Activated T-helper 1 cell treated with anti-CD3 and anti-CD28 coated beads, Interleukin-12 subunit alpha, Interleukin-12 subunit beta, Interleukin-2, Interleukin-4 antibody, amounts not matched to agents 30 ng/mL and 10 ng/mL and 1 ng/mL, durations not matched to agents 14 hours and 24 hours and 36 hours (primary cell): ENCODE measurements at places on chromosomes 5 and 9. TPM values are rescaled to one million over a fixed set of nuclear protein-coding genes. Genes with fewer than 3 reads are reported as not detected.

GRCh38 chr9:125484350-125485282 lies 222.4 kb downstream of the MAPKAP1 start:
- DNase-seq = no peak
- no peaks in the 10 kb centered on the region for H3K4me1 ChIP-seq
- peaks cover 4% of the 10 kb centered on the region for H3K36me3 ChIP-seq

DNA sequence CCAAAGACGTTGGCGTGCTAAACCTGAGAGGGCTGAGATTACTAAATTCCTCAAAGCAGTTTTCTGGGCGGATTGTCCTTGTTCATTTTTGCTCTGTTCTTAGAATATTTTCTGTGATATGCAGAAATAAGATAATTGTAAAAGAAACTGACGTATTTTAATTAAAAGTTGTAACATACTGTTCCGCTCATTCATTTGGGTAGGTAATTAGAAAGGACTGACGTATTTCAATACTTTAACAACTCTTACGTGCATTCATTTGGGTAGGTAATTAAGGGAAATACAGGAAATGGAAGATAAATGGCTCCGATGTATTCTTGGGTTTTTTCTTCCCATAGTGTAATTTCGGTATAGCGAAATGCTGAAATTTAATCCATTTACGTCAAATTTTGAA lies 1.1 kb downstream of the OSTF1 start:
- no peak for DNase-seq
- H3K27me3 ChIP-seq = no peaks in the 10 kb centered on the region
- H3K36me3 ChIP-seq = peaks cover 13% of the 10 kb centered on the region
- peaks cover 70% of the 10 kb centered on the region for H3K4me1 ChIP-seq

GRCh38 chr5:128579093-128579492 lies 41.0 kb upstream of the FBN2 start:
- H3K36me3 ChIP-seq = no peaks in the 10 kb centered on the region
- no peaks in the 10 kb centered on the region for H3K4me1 ChIP-seq
- H3K27me3 ChIP-seq = no peaks in the 10 kb centered on the region

DNA sequence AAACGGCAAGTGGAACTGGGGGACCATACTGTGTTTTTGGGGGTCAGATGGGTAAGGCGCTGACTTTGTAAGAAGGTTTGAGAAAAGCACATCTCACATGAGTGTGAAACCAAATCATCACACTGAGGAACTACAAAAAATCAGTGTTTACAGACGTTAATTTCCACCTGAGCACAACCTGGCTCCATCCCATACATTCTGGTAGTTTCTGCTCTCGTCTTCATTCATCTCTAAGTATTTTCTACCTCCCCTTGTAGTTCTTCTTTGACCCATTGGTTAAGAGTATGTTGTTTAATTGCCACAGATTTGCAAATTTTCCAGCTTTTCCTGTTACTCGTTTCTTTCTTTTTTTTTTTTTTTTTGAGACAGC lies 8.9 kb upstream of the DPP7 start:
- no peak overlapping the region for H3K4me3 ChIP-seq
- peaks cover 30% of the 10 kb centered on the region for H3K4me1 ChIP-seq
- no peaks in the 10 kb centered on the region for H3K27me3 ChIP-seq
- no peak overlapping the region for H3K27ac ChIP-seq

GRCh38 chr5:113984928-113985327 lies 376.9 kb upstream of the KCNN2 start:
- no peak overlapping the region for H3K4me3 ChIP-seq
- H3K27ac ChIP-seq = no peak overlapping the region
- H3K27me3 ChIP-seq = no peaks in the 10 kb centered on the region
- no peak for DNase-seq

DNA sequence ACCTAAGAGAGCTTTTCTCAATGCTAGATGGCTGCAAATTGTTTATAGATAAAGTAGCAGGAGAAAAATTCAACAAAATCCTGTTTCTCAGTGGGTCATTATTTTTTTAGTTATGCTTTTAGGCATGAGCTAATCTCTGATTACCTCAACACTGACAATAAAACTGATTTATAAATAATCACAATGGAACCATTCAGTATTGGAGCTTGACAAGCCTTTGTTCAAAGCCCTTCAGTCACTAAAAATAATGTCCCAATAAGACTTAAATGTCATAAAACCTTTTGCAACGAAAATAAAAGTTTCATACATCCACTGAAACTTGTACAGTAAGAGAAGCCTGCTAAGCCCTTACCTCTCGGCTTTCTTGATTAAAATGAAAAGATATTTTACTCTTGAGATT lies 27.2 kb downstream of the PTPDC1 start:
- no peaks in the 10 kb centered on the region for H3K27me3 ChIP-seq
- no peaks in the 10 kb centered on the region for H3K36me3 ChIP-seq
- no peak for DNase-seq

GRCh38 chr5:59709846-59710245 lies 183.7 kb downstream of the PDE4D start:
- no peaks in the 10 kb centered on the region for H3K36me3 ChIP-seq
- H3K27me3 ChIP-seq = peaks cover 3% of the 10 kb centered on the region
- no peak overlapping the region for H3K4me3 ChIP-seq
- no peaks in the 10 kb centered on the region for H3K4me1 ChIP-seq
- no peak for DNase-seq
- H3K27ac ChIP-seq = no peak overlapping the region

DNA sequence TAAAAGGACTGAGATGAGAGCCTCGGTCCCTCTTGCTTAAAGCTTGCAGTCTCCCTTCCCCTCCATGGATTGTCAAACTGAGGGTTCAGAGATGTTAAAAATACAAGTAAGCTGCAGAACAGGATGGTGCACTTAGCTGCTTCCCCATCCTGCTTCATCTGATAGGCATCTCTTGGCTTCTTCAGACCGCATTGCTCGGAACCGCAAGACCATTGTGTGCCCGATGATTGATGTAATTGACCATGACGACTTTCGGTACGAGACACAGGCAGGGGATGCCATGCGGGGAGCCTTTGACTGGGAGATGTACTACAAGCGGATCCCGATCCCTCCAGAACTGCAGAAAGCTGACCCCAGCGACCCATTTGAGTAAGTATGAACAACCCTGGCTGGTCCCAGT lies 65.5 kb upstream of the SAP30L start:
- H3K4me1 ChIP-seq = peaks cover 9% of the 10 kb centered on the region
- DNase-seq = no peak
- no peaks in the 10 kb centered on the region for H3K27me3 ChIP-seq
- H3K27ac ChIP-seq = no peak overlapping the region
- peaks cover 63% of the 10 kb centered on the region for H3K36me3 ChIP-seq
- H3K4me3 ChIP-seq = no peak overlapping the region

- peaks cover 14% of the 10 kb centered on the region for H3K4me1 ChIP-seq
- H3K4me3 ChIP-seq = no peak overlapping the region
- peaks cover 3% of the 10 kb centered on the region for H3K36me3 ChIP-seq
- no peak for DNase-seq
- no peaks in the 10 kb centered on the region for H3K27me3 ChIP-seq
These were observed 26.5 kb downstream of the AQP7 start for GRCh38 chr9:33375841-33376321.

GRCh38 chr9:123322273-123323195 lies 33.5 kb upstream of the CRB2 start:
- H3K27me3 ChIP-seq = peaks cover 6% of the 10 kb centered on the region
- peak; percentile 51 for DNase-seq
- H3K4me1 ChIP-seq = peaks cover 37% of the 10 kb centered on the region
- no peaks in the 10 kb centered on the region for H3K36me3 ChIP-seq

- H3K36me3 ChIP-seq = no peaks in the 10 kb centered on the region
- peaks cover 7% of the 10 kb centered on the region for H3K4me1 ChIP-seq
These were observed 52.4 kb upstream of the SHISAL2B start for GRCh38 chr5:64637837-64638443.

DNA sequence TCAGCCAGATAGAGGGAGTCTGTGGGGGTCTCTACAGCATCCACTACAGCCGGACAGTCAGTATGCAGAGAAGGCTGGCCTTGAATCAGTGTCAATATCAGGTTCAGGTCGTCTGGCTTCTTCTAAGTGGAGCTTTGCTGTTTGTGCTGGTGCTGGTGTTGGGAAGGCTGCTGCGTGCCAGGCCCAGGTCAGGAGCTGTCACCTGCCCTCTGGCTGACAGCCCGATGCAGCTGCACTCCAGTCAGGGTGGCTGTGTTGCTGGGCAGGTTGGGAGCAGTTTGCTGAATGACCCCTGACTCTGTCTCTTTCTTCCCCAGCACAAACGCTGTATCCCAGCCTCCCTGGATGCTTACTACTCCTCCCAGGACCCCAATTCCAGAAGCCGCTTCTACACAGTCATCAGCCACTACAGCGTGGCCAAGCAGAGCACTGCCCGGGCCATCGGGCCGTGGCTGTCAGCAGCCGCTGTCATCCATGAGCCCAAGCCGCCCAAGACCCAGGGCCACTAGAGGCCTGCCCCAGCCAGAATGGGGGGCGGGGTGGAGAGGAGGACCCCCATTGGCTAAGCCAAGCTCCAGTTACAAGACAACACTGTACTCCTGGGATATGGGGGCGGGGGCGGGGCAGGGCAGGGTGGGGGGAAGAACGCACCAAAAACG lies 61.6 kb downstream of the NSG2 start:
- no peak overlapping the region for H3K4me3 ChIP-seq
- no peaks in the 10 kb centered on the region for H3K4me1 ChIP-seq
- DNase-seq = no peak
- no peak overlapping the region for H3K27ac ChIP-seq
- no peaks in the 10 kb centered on the region for H3K36me3 ChIP-seq

GRCh38 chr5:2611659-2612058 lies 139.8 kb downstream of the IRX2 start:
- H3K36me3 ChIP-seq = no peaks in the 10 kb centered on the region
- no peak overlapping the region for H3K4me3 ChIP-seq

DNA sequence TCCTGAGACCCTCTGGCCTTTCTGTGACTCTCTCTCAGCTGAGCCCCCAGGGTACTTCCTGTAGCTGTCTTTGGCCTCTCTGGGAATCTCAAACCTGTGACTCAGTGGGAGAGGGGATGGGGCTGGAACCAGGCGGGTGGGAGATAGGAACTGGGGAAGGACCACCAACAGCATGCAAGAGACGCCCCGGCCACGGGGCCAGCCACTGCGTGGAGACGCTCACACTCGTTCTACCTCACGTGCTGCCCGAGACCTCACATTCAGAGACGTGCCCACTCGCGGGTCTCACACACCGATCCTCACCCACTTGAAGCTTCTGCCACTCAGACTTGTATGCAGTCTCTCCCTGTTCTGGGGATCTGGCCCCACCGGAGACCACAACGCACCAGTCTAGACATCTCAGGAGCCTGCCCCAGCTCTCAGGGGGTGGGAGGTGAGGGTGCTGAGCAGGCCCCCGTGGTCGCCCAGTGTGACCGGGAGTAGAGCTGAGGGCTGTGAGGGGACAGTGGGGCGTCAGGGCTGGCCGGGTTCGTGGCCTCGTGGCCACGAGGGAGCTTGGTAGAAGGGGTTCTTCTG lies 13.8 kb downstream of the GPRIN1 start:
- H3K36me3 ChIP-seq = peaks cover 2% of the 10 kb centered on the region
- no peak for DNase-seq
- peaks cover 8% of the 10 kb centered on the region for H3K4me1 ChIP-seq
- H3K27me3 ChIP-seq = peaks cover 15% of the 10 kb centered on the region
- H3K4me3 ChIP-seq = peak overlapping the region; percentile 74
- peak overlapping the region; percentile 58 for H3K27ac ChIP-seq

DNA sequence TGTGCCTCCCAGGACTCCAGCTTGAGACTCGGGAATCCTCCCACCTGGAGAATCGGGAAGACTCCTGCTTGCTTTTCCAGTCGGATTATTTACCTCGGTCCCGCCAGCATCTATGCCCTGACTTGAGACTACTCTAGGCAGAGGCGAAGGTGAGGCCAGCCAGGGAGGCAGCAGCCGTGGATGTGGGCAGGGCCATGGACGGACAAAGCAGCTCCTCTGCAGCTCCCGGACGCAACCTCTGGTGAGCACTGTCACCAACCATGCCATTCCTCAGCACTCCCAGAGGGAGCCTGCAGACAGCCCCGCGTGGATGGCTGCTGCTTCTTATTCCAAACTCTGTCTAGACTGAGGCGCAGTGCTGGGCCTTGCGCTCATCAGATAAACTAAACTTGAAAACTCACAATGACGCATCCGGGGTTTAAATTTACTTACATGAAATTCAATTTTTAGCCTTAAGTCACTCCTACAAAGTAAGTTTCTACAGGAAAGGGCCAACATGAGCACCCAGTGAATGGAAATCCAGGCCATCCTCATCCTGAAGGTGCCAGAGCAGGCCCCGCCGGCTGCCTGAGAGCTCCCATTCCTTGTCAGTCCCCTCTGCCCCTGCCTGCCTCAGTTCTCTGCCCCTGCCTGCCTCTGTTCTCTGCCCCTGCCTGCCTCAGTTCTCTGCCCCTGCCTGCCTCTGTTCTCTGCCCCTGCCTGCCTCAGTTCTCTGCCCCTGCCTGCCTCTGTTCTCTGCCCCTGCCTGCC lies 17.8 kb downstream of the MED10 start:
- H3K27ac ChIP-seq = no peak overlapping the region
- H3K4me3 ChIP-seq = peak overlapping the region; percentile 66
- peaks cover 15% of the 10 kb centered on the region for H3K4me1 ChIP-seq
- no peak for DNase-seq
- no peaks in the 10 kb centered on the region for H3K27me3 ChIP-seq

- no peak overlapping the region for H3K4me3 ChIP-seq
- DNase-seq = no peak
These were observed 3.1 kb upstream of the VAV2 start for GRCh38 chr9:133995012-133995896.

DNA sequence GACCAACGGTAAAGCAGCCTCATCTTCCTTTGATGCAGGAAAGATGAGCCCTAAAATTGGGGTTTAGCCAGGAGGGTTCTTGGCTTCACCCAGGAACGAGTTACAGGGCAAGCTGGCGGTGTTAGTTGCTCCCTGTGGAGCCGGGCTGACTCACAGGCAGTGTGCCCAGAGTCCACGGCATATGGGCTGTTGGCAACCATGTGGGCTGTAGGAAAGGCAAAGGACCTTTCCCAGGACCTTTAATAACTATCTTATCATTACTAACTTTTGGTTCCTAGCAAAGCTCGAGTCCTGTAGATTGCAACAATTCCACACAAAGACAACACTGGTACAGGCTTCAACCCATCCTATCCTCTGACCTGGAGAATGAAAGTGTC lies 29.8 kb upstream of the CLPTM1L start:
- peaks cover 2% of the 10 kb centered on the region for H3K27me3 ChIP-seq
- no peak overlapping the region for H3K4me3 ChIP-seq
- H3K27ac ChIP-seq = no peak overlapping the region
- DNase-seq = no peak

DNA sequence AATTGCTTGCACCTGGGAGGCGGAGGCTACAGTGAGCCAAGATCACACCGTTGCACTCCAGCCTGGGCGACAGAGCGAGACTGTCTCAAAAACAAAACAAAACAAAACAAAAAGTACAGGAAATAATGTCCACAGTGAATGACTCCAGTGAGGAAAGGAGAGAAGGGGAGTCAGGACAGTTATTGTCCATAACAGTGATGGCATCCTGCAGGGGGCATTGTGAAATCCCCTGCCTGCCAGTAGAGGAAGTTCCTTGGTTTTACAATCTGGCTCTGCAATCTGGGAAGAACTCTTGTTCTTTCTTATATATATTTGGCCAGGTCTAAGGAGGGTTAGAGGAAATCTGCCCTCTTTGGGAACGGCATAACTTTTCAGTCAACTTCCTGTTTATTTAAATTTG lies 8.2 kb downstream of the SH3GL2 start:
- H3K4me3 ChIP-seq = no peak overlapping the region
- no peaks in the 10 kb centered on the region for H3K36me3 ChIP-seq
- no peak overlapping the region for H3K27ac ChIP-seq

Gene FAM78A
- 52.8 and 54.3 TPM in 2 replicates for total RNA-seq

Gene NR2F1
- not detected in 2 replicates for total RNA-seq

Gene FBN2
- not detected in 2 replicates for total RNA-seq

Gene IL3
- 94.6 and 98.5 TPM in 2 replicates for total RNA-seq

Gene LRRC19
- total RNA-seq = not detected in 2 replicates

Gene RGS3
- total RNA-seq = 122 and 128 TPM in 2 replicates

Gene MYOZ3
- 0.49 and 0.51 TPM in 2 replicates for total RNA-seq

Gene FAM153A
- total RNA-seq = 6.3 and 6.5 TPM in 2 replicates
